NCI-H1105 treated with DMSO at 0.1 percent for 48 hours (cell line): ENCODE measurements at places on chromosomes 2 and 18.

GRCh38 chr2:224584111-224584784, 915 bp downstream of the CUL3 start:
- no peak for DNase-seq

- DNase-seq = no peak
Observed at GRCh38 chr2:27888790-27889189, 1.4 kb downstream of the RBKS start.

- no peak for DNase-seq
Observed at GRCh38 chr18:46340716-46341115, 236.5 kb downstream of the HAUS1 start.

- DNase-seq = no peak
Observed at GRCh38 chr2:237556773-237557632, 9.4 kb upstream of the PRLH start.

DNA sequence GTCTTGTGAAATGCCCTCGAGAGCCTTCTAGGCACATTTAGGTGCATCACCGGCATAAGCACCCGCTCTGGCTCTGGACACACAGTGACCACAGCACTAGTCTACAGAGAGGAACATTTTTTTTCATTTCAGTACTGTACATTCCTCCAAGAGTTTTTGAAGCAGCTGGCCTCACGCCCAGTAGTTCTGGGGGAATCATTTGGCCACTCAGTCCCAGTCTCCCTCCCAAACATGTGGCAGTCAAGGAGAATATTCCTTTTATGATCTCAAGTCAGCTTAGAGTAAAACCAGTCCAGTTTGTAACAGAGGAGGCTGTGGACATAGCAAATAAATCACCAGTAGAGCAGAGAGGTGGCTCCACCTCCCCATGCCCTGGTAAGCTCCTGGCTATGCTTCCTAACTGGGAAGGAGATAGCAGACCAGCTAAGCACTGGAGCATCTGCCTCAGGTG, 48.1 kb downstream of the KCNE4 start:
- no peak for DNase-seq

GRCh38 chr2:44979581-44979980, 29.7 kb downstream of the SIX2 start:
- DNase-seq = no peak

- no peak for DNase-seq
Observed at GRCh38 chr2:79235135-79235534, 75.6 kb upstream of the REG3A start.

- no peak for DNase-seq
Observed at GRCh38 chr18:40962784-40963183, 992.2 kb upstream of the PIK3C3 start.

DNA sequence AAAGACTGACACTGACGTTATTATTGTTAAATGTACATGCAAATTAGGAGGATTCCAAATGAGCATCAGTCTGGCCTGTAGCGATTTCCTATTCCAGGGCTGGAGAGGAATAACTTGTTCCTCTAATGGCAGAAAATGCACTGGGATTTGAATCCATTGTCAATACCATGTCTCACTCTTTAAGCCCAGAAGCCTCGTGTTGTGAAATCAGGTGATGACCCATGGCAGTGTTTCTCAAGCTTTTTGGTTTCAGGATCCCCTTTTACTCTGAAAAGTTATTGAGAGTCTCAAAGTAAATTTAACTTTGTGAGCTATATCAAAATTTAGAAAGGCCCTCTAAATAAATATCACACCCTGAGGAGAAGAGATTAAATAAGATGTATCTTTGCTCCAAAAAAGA, 279.2 kb downstream of the GALR1 start:
- no peak for DNase-seq

GRCh38 chr2:33377048-33377447, 99.4 kb upstream of the RASGRP3 start:
- no peak for DNase-seq

DNA sequence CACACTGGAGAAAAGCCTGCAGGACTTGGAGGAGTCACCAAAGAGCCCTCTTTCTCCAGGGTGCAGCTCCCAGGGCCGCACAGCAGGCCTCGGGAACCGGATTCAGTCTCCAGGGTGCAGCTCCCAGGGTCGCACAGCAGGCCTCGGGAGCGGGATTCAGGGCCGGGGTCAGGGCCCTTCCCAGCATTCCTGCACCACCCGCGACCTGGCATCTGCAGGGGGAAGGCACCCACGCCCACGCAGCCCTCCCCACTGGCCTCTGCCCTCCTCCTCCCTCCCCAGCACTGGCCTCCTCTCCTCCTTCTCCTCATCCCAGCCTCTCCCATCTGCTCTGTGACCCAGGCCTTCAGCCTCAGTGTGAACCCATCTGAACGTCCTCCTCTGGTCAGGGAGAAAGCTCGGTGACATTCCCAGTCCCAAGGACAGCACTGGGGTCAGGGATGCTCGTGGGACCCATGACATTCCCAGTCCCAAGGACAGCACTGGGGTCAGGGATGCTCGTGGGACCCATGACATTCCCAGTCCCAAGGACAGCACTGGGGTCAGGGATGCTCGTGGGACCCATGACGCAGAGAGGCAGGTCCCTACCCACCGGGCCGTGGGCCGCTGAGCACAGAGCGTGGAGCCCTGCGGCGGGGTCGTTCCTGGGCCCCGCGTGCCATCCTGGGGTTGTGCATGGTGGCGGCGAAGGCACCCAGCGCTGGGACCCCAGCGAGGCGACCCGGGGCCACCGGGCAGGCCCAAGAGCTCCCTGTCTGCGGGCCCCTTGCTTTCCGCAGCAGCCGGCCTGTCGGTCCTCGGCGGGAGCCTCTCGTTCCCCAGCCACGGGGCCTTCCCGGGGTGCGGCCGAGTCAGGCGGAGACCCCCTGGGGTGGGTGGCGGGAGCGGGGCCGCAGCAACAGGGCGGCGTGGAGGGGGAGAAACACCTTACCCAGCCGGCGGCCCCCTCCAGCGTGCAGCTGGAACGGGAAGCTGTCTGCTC, 550.2 kb upstream of the SALL3 start:
- no peak for DNase-seq

GRCh38 chr18:58847383-58848071, 17.1 kb upstream of the ZNF532 start:
- no peak for DNase-seq

DNA sequence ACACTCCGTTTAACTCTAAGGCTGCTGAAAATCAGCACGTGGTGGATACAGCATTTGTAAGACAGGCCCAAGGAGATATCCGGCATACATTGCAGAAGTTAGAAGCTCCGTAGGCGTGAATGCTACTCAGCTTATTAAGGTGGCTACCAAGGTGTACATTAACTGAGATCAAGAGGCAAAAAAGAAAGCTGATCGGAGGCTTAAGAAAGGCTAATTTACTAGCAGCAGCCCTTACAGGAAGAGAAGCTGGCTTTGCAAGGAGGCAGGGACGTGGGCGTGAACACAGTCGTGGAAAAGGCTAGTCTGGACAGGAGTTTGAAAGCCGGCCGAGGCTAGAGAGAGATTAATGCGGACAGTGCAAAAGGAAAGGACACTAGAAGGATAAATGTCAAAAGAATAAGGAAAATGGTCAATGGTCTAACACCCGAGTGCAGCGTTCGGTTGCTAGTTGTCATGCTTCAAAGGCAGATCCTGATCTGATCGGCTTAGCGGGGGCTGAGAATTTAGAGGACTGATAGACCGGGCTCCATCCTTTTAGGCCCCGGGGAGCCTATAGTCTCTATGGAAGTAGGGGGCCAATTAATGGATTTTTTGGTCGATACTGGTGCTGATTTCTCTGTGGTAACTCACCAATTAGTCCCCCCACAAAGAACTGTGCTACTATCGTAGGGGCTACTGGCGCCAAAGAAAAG, 45.6 kb upstream of the SELENOI start:
- no peak for DNase-seq

- no peak for DNase-seq
Observed at GRCh38 chr2:28322456-28322855, 70.2 kb upstream of the FOSL2 start.

- no peak for DNase-seq
Observed at GRCh38 chr2:120177001-120177621, 46.1 kb downstream of the TMEM185B start.

DNA sequence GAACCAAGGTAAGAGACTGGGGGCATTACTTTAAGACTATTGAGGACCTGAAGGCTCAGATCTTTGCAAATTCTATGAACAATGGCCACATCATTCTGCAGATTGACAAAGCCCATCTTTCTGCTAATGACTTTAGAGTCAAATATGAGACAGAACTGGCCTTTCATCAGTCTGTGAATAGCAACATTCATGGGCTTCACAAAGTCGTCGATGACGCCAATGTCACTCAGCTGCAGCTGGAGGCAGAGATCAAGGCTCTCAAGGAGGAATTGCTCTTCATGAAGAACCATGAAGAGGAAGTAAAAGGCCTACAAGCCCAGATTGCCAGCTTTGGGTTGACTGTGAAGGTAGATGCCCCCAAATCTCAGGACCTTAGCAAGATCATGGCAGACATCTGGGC, 43.8 kb upstream of the SLC4A10 start:
- DNase-seq = no peak

- no peak for DNase-seq
Observed at GRCh38 chr18:39781565-39781964, 2173.5 kb upstream of the PIK3C3 start.

DNA sequence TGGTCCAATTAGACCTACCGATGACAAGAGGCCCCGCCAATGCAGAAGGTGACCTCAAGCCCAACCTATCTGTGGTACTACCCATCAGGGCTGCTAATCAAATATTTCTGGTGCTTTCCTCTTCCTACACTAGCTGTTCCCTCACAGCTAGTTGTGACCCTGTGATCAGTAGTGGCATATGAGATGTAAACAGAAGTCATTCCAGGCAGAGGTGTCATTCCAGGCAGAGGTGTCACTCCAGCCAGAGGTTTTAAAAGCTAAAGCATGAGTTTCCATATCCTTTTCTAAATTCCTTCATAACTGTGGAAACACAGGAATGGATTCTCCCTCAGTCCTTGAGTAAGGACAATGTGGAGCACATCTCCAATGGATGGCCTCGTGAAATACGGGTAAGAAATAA, 110.9 kb upstream of the DNAJC10 start:
- DNase-seq = no peak

- no peak for DNase-seq
Observed at GRCh38 chr2:236160366-236161081, 7.7 kb downstream of the GBX2 start.

- DNase-seq = no peak
Observed at GRCh38 chr18:59576541-59577385, 120.5 kb downstream of the CCBE1 start.

- no peak for DNase-seq
Observed at GRCh38 chr2:113039719-113040118, 12.9 kb downstream of the IL36B start.

DNA sequence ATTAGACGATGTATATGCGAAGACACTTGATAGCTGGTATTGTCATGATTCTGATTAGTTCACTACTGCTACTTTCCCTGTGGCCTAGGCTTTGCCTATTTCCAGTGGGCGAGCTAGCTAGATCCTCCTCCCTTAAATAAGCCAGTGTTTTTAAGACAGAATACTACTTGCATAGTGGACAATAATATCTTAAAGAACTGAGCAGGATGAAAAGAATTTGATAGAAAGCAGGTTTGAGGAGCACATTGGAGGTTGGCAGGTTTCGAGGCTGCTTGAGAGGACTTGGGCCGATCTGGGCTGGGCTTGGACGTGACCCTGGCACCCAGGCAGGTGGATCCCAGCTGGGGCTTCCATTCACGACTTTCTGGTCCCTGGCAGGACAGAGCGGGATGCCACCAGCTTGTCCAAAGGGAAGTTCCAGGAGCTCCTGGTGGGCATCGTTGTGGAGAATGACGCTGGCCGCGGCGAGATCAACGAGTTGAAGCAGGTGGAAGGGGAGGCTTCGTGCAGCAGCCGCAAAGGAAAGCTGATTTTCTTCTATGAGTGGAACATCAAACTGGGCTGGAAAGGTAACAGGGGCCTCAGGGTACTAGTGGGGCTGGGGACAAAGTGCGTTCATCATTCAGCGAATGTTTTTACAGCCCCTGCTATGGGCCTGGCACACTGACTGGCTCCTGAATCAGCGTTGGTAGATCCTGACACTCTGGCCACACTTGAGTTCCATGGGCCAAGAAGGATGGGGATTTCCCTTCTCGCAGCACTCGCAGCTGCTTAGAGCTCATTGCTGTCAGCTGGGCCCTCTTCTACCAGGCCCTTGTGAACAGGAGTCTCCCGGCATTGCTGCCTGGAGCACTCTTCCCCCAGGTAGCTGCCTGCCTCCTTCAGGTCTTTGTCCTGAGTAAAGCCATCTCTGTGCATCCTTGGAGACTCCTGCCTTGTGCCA, 16.9 kb downstream of the C2orf74 start:
- no peak for DNase-seq

DNA sequence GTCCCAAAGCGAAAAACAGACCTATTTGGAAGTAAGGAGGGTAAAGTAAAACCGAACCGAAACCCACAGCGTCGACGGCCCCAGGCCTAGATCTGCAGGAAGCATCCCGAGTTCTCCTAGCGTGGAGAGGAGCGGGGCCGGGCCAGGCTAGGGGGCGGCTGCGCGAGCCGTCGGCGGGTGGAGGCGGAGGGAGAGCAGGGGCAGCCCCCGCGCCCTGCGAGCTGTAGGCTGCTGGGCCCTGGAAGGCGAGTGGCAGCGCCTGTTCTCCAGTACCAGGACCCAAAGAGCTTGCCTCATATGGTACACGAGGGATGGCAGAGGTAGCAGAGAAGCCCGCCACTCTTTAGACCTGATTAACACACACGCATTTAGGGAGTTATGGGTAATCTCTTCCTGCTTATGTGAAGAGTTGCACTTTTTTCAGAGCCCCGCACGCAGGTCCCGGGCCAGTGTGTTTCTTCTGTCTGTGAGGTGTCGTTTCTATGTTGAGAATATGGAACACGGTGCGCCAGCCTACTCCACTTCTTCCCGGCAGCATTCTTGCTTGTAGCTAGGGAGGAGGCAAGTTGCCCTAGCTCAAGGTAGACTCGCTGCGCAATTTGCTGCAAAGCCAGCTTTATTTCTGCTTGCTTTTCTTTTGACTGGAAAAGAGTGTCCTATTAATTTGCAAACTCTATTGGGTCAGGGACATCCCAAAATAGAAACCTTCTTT, 71.1 kb downstream of the ARHGEF33 start:
- DNase-seq = no peak

DNA sequence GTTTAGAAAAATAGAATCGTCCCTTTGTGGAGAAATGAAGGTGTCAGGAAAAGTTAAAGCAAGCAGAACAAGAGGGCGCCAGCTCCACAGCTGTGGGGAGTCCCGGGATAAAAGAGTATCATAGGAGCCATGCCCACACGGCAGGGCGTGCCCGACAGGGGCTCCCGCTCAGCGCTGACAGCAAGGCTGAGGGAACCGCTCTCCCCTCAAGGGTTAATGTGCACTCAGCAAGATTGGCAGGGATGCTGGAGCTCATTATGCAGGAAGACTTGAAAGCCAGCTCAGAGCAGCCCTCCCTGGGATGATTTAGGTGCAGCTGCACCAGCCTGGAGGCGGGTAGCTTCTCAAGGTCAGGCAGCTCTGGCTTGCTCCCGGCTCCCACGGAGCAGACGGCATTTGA, 500.2 kb downstream of the EIPR1 start:
- DNase-seq = no peak

DNA sequence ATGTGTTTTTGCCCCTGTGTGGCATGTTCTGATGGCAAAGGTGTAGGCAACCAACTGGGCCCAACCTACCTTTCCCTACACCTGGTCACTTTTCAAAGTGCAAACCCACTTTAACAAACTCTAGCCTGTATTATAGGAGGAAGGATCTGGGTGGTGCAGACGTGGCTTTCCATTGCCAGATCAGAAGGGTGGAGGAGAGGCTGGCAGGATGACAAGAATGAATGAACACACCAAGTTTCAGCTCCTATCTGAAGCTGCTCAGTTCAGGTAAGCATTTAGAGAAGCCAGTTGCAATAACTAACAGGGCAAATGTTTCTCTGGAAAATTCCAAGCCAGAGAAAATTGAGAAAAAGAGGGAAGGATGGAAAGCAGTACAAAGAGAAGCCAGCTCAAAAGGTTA, 707 bp upstream of the SERPINB7 start:
- no peak for DNase-seq

- DNase-seq = no peak
Observed at GRCh38 chr2:233112776-233113452, 52.8 kb downstream of the INPP5D start.
